ENCODE measurements at places on chromosomes 6 and 20.

- peaks cover 10% of the 10 kb centered on the region for H3K4me1 ChIP-seq
- DNase-seq, result no peak
- H3K27ac ChIP-seq, result no peak overlapping the region
- H3K27me3 ChIP-seq, result peaks cover under 1% of the 10 kb centered on the region
- H3K4me3 ChIP-seq, result no peak overlapping the region
Measured at GRCh38 chr20:16760431-16761304, 12.5 kb downstream of the OTOR start.

- peak; percentile 75 for DNase-seq
- no peak overlapping the region for H3K4me3 ChIP-seq
- H3K4me1 ChIP-seq, result peaks cover 4% of the 10 kb centered on the region
- H3K27me3 ChIP-seq, result peaks cover 10% of the 10 kb centered on the region
- no peak overlapping the region for H3K27ac ChIP-seq
- no peaks in the 10 kb centered on the region for H3K36me3 ChIP-seq
Measured at GRCh38 chr6:32415521-32416019, 8.6 kb upstream of the BTNL2 start.

DNA sequence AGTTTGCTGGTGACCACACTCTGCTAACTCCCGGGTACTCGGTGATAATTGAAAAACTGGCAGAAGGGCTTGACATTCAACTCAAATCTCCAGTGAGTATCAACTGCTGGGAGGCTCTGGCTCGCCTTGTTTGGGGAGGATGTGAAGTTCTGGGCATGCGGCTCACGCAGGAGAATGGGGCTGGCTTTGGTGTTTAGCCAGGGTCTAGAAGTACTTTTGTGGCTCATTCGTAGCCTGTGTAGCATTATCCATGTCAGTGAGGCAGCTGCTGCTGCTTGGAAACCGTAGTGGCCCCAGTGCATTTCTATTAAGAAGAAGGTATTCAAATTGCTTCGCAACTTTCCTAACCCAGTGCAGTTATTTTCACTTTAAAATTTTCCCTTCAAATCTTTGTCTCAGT lies 52.2 kb downstream of the KDM1B start:
- no peak for DNase-seq
- no peak overlapping the region for H3K27ac ChIP-seq
- no peaks in the 10 kb centered on the region for H3K27me3 ChIP-seq
- no peaks in the 10 kb centered on the region for H3K4me1 ChIP-seq

DNA sequence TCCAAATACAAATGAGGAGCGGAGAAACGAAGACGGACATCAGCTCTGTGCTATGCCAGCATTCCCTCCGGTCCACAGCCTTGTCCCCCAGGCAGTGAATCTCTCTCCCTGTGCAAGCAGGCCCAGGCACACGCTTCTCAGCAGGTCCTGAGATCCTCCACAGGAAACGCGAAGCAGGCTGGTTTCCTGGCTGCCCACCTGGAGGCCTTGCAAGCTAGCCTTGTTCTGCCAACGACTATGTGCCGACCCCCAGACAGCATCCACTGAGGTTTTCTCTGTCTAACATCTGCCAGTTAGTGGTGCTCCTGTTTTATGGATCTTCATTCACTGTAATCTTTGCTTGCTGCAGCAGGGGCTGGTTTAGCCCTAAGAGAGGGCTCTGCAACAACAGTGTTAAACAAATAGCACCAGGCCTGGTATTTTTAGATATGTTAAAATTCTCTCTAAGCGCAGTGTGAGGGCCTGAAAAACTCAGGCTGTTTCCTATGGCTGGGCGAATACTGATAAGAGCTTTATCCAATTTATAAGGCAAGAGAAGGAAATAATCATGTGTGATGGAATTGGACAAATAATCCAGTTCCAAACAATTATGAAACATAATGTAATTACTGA lies 386.0 kb upstream of the ARID1B start:
- no peaks in the 10 kb centered on the region for H3K4me1 ChIP-seq
- H3K27me3 ChIP-seq, result no peaks in the 10 kb centered on the region
- H3K4me3 ChIP-seq, result no peak overlapping the region
- H3K27ac ChIP-seq, result no peak overlapping the region
- DNase-seq, result no peak

Measured in CD14-positive monocyte (primary cell).